ENCODE measurements at places on chromosomes 2 and 18.
A peak's percentile ranks its signal among the peaks of the same experiment; 100 is the strongest.

DNA sequence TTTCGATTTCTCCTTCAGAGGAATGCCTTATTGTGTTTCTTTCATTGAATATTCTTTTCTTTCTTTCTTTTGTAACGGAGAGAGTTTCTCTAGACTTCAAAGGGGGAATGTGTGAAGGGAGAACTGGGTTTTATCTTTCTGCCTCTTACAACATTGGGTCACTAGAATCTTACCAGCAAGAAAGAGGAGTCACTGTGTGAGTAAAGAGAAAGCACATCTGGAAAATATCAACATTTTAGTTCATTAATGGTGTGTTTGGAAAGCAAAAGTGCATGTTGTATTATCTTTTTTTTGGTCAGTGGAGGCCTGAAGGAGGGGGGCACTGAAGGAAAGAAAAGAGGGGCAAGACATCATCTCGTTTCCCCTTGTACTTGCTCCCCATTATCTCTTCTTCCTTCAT is 86.6 kb upstream of the THOC1 start:
- no peak for DNase-seq

DNA sequence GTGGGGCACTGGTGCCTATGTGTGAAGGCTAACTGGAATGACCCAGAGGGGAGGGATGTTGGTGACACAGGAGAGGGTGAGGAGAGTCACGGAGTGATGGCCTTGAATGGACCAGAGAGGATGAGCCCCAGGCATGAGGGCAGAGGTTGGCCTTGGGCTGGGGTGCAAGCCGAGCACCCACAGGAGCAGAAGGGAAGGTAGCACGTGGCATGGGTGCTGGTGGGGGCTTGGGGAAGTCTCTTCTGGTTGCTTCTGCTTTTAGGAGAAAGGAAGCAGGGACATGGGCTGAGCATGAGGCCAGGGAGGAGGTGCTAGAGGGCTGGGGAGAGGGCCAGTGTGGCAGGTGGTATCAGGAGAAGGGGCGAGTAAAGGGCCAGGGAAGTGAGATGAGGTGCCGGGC is 183.8 kb downstream of the DYSF start:
- no peak for DNase-seq

- DNase-seq, result no peak
These were observed 284.6 kb upstream of the UBE2E3 start for GRCh38 chr2:180695586-180696401.

GRCh38 chr2:85523903-85524335 is 15.0 kb upstream of the MAT2A start:
- DNase-seq, result no peak

- no peak for DNase-seq
These were observed 19.4 kb upstream of the NCL start for GRCh38 chr2:231483398-231484329.

DNA sequence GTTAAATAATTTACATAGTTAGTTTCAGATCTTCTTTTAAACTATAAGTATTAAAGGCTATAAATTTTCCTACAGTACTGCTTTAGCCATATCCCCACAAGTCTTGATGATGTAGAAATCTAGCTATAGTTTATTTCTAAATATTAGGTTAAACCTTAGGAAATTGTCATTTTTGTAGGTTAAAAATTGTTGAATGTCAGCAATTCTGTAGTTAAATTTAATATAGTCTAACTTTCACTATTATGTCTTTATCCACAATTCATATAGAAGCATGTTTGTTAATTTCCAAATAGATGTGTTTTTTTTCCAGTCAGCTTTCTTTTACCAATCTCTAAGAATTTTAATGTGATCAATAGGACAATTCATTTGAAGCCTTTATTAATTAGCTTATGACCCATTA is 199.7 kb downstream of the ETAA1 start:
- DNase-seq, result no peak

DNA sequence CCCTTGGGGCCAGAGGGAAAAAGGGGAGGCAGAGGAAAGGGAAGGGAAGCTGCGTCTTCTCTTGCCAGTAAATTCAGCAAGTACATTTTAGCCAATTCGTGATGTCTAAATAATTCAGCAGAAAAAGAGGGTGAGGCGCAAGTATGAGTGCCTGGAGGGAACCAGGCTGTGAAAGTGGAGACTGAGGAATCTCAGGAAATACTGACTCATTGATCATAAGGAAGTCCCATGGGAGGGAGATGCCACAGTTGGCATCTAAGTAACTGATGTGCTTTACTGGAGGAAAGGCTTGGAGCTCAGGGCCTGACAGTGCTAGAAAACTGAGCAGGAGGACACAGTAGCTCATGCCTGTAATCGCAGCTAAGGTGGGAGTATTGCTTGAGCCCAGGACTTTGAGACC is 31.1 kb downstream of the KIF5C start:
- peak; percentile 36 for DNase-seq

DNA sequence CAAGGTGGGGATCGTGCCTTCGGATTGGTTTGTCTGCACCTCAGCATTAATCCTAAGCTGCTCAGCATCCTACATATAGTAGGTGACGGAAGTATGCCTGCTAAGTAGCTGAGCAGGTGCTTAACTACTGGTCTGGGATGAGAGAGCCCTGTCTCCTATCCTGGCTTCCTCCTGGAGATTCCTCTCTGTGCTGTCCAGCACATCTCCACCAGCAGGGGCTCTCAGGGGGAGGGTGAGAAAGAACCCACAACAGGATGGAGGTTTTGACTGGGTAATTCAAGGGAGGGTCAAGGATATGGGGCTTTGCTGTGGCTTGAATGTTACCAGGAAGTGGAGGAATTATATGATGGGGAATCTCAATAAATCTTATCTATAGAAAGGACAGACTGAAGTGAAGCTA is 45.4 kb upstream of the KIF5C start:
- no peak for DNase-seq

- DNase-seq, result peak; percentile 62
These were observed 8.6 kb upstream of the TMEM163 start for GRCh38 chr2:134727385-134727784.

DNA sequence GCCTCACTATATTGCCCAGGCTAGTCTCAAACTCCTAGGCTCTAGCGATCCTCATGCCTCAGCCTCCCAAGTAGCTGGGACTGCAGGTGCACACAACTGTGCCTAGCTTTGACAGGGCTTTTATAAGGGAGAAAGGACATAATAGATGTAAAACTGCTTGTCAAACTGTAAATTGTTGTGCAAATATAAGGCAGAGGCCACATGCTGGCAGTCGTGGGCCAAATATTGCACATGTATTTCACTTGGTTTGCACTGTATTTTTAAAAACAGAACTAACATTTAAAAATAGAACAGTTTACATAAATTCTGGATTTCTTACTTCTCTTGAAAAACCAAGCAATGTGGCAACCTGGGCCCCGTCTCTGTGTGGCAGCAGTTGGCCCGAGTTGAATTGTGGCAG is 31.2 kb upstream of the MYO3B start:
- DNase-seq, result no peak

DNA sequence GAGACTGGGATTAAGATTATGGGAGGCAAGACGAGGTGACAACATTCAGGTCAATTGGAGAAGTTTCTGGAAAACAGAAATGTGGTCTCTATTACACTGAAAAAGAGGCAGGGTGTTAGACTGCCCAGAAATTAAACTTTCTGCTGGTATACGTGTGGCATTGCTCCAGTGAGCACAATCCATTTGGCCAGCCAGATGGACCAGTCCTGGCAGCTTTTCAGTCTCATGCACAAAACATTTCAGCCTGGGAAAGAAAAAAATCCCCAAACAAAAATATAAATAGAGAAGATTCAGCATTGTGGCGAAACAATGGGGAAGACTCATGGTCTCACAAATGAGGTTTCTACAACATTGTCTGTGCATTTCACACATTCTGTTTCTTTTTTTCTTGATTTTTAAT is 113.9 kb downstream of the HNMT start:
- no peak for DNase-seq

DNA sequence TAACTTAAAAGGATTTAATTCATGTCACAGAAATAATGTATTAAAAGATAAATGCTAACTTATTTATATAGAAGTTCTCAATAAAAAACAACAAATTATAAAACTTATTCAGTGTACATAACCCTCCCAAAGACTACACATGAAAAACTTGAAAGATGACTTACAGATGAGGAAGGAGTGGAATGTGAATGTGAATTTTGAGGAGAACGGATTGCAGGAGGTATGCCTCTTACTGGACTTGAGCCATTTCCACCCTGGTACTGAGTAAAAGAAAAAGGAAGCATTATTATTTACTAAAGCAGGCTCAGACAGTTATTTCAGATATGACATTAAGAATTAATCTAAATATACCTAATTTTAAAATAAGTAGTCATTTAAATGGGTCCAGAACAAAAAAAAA is 104.4 kb downstream of the TLK1 start:
- DNase-seq, result no peak

DNA sequence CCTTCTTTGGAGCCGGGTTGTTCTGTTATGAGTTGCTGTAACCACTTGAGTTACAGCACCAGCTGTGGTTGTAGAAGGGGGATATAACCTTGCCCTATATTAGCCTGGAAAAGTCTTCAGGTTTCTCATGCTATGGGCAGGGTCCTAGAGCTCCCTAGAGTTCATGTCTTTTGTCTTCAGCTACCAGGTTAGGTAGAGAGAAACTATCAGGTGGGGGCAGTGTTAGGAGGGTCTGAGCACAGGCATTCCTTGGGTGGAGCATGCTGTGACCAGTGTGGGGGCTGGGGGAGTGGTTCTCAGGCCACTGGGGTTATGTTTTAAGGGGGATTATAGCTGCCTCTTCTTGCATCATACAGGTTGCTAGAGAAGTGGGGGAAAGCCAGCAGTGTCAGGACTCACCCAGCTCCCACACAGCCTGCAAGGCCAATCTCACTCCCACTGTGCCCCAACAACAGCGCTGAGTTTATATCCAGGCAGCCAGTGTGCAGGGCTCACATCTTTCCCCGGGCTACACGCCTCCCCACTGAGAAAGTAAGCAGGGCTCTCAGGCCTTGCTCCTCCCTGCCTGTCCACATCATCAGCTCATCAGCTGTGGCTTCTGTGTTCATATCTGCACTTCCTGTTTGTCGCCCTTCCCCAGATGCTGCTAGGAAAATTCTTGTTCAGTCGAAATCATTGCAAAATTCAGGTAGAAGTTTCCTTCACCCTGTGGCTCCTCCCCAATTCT is 133.8 kb upstream of the NRXN1 start:
- DNase-seq, result no peak

- no peak for DNase-seq
These were observed 1.5 kb downstream of the DAPL1 start for GRCh38 chr2:158796652-158797051.

DNA sequence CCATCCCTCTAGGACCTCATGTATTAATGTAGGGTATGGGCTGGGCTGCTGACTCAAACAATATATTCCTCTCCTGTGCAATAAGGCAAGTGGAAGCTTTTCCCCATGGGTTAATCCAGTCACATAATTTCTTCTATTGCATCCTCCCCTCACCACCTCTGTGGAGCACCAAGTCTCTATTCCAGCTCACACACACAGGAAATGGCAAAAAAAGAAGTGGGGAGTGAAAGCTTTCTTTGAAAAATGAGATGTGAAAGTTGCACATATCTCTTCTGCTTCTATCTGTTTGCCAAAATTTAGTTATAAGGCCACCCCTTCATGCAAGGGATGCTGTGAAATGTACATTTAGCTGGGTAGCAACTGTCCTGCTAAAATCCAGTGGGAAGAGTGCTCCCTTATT is 121.3 kb downstream of the CDC42EP3 start:
- no peak for DNase-seq

- DNase-seq, result no peak
These were observed 1.8 kb downstream of the ONECUT2 start for GRCh38 chr18:57436965-57437333.

DNA sequence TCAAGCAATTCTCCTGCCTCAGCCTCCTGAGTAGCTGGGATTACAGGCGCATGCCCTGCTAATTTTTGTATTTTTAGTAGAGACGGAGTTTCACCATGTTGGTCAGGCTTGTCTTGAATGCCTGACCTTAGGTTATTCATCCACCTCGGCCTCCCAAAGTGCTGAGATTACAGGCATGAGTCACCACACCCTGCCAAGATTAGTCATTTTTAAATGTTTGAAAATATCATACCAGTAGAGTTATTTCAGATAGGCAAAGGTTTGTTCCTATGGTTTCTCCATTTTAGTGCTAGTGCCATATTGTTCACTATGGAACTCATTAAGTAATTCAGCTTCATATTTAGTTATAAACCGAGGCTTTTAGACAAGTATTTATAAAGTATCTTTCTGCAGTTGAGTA is 52.3 kb downstream of the HIBCH start:
- DNase-seq, result peak; percentile 65

DNA sequence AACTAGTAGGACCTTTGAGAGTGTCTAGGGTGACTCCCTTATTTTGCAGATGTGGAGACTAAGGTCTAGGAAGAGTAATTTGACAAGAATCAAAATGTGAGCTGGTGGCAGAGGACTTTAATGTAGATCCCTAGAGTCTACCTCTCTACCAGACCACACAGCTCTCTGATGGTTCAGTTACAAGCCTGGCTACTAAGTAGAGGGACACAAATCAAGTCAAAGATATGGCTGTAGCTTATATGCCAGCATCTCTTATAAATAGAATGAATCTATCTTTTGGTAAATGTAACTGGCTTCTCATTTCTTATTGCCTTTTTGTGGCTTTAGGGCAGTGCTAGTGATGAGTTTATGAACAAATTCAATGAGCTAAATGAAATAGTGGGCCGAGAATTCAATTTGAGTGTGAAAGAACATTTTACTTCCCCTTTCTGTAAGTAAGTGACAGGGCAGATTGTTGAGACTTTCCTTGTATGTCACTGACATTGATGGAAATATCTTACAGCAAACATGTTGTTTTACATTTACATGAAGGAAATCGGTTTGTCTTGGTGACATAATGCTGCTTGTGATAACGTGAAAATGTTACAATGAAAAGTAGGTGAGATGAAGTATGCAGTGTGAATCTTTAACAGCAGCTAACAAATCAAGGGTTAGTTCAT is 28.3 kb downstream of the CSRNP3 start:
- DNase-seq, result no peak

DNA sequence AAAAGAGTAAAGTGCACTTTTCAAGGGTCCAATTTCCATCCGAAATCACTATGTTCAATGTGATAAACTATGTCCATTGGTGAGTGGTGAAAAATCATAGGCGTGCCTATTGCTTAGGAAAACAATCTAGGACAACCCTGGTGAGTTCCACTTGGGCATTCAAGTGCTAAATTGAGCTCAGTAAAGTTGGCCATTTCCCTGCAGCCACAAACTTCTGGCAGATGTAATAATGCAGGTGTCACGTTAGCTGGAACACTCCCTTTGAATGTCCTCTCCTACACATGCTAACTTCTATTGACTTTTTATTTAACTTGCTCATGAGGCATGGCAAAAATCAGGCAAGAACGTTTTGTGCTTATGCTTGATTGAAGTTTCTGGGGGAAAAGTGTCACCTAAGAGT is 67.1 kb downstream of the CPS1 start:
- DNase-seq, result no peak
